Stimulated activated CD4-positive, alpha-beta T cell treated with anti-CD3 and anti-CD28 coated beads, TNF-alpha, amount 100 ng/mL, for 1 hour (primary cell): ENCODE measurements at places on chromosomes 1 and 21.

DNA sequence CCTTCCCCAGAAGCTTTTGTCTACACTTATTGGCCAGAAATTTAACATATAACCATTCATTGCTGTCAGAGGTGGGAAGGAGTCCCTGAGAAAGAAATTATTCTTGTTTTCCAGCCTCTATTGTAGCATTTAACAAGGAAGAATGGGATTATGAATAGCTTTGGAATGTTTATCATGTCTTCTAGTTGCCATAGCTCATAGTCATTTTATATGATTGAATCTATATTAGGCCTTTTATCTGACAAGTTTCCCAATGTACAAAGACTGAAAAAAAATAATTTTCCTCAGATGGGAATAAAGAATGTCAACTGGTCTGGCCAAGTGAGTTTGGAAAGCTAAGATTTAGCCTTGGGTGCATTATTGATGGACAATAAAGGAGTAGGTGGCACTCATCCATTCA is 28.3 kb downstream of the PTPRC start:
- DNase-seq = no peak

- peak; percentile 48 for DNase-seq
Measured at GRCh38 chr1:11650331-11650991, 3.8 kb downstream of the FBXO2 start.

DNA sequence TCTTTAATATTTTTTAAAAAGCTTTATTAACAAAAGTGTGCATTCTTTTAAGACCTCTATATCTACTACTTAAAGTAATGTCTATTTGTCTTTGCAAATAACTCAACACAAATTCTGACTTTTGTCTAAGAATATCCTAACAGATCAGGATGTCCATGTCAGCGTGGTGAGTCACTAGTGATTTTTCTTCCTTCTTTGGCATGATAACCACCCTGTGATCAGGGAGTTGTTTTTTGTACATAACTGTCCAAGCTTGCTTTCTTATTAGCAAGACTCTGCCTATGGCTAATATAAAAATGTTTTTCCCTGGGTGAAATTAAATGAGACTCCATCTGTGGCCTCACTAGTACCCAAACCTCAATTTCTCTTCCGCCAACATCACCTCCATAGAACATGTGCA is 688.9 kb upstream of the ADGRL2 start:
- no peak for DNase-seq

DNA sequence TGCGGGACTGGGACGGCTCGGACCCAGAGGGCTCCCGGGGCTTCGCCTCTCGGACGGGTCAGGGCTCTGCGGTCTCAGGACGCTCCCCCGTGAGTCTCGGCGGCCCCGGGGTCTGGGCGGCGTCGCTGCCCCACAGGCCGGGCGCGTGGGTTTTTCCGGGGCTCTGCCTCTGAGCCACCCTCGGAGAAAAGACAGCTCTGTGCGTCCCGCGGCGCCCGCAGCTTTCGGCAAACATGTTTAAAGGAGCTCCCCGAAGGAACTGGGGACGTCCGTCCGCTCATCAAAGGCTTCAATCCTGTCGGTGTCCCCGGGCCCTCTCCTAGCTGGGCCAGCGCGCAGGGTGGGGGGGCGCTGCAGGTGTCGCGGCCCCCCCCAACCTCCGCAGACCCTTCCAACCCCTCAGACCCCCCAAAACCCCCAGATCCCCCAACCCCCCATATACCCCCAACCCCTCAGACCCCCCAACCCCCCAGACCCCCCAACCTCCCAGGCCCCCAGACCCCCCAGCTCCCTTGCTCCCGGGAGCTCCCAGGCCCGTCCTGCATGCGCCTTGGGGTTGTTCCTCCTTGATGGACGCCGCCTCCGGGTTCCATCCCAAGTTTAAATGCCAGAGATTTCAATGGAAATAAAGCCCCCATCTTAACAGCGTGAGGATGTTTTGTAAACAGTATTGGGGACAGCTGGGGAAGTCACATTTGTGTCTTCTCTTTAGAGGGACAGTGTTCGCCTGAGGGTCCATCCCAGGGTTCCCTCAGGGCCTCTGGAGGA is 996 bp upstream of the C1orf159 start:
- no peak for DNase-seq

- DNase-seq = peak; percentile 37
Measured at GRCh38 chr1:110674337-110675059, at the start of gene KCNA3. Gene KCNA3 (minus strand): TSS chr1:110674940. CDS start chr1:110674809, 131 bp downstream.

GRCh38 chr1:192461684-192462083 is 113.9 kb upstream of the RGS1 start:
- DNase-seq = no peak

DNA sequence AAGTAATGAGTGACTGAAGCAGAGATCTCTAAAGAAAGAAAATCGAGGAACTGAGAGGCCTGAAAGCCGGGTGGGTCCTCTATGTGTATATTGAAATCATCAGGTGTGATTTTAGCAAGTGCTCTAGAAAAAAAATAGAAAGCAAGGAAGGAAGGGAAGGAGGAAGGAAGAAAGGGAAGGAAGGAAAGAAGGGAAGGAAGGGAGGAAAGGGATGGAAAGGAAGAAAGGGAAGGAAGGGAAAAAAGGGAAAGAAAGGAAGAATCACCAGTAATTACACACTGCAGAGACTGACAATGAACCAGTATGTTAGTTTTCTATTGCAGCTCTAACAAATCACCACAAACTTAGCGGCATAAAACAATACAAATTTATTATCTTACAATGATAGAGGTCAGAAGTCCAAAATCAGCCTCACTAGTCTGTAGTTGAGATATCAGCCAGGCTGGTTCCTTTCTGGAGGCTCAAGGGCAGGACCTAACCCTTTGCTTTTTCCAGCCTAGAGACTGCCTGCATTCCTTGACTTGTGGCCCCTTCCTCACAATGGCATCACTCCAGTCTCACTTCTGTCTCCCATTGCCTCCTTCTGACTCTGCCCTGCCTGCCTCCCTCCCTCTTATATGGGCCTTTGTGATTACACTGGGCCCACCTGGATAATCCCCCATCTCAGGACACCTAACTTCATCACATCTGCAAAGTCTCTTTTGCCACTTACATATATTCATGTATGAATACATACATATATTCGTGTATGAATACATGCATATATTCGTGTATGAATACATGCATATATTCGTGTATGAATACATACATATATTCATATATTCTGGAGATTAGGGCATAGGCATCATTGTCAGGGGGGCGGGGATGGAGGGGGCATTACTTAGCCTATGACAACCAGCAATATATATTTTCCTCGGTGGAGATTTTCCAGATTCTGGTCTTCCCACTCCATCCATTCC is 47.5 kb upstream of the CDC42BPA start:
- DNase-seq = no peak

DNA sequence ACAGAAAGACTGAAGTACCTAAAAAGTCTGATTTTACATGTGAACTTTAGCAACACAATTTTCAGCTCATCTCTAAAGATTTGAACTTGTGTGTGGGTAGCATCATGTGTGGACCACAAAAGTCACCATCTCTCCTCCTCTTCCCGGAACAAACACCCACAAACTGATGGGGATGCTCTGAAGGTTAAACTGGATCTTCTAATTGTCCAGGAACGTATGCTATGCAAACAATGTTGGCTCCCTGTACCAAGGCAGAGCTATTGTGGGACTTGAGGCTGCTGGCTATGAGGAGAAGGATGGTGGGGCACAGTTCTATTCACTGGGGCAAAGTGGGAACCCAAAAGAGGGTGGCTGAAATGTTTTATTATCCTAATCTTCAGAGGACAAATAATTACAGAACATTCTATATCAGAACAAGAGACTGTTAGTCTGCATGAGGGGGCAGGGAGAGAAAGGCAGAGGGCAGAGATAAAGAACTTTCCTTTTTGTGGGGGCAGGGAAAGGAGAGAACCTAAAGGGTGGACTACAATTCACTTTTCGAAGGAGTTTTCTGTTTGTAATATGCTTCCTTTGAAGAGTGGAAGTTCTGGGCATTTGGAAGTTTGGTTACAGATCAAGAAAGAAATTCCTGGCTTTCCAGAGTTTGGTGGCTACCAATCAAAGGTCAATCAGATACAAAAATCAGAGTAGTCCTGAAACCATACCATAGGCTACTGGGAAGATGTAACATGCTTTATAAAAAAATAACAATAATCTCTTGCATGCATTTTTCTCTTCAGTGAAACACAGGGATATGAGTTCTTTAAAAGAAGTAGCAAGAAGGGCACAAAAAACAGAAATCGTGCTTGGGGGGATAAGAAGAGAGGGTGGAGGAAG is 62.9 kb downstream of the GADD45A start:
- DNase-seq = no peak

DNA sequence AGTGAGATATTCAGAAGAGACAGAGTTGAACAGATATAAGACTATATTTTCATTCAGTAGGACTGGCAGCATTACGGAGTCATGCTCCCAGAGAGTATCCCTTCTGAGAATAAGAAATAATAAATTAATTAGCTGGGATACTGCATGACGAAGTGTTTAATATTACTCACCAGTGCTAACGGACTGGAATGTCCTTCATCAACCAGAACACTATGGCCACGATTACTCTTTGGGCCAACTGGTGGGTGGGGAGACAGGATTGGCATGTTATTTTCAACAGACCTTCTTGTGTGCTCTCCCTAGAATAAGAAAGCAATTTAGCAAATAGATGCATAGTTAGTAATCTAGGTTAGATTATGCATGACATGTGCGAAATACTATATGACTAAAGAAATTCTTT is 32.4 kb downstream of the ERICH3 start:
- no peak for DNase-seq

GRCh38 chr21:33127868-33128242 is 57.9 kb downstream of the OLIG1 start:
- DNase-seq = no peak

GRCh38 chr1:70293186-70293843 is 61.2 kb downstream of the ANKRD13C start:
- DNase-seq = no peak

DNA sequence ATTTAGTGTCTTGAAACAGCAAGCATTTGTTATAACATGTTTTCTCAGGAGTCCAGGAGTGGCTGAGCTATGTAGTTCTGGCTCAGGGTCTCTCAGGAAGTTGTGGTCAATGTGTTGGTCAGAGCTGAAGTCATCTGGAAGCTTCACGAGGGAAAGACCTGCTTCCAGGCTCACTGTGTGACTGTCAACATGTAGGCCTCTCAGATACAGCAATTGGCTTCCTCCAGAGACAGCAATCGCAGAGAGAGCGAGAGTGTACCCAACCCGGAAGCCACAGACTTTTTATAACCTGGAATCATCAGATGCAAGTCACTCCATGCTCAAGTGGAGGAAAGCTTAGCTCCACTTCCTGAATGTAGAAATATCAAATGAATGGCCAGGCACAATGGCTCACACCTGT is 40.9 kb downstream of the TNFRSF9 start:
- no peak for DNase-seq
